ENCODE measurements at places on chromosomes 4 and X.
A peak's percentile ranks its signal among the peaks of the same experiment; 100 is the strongest.

DNA sequence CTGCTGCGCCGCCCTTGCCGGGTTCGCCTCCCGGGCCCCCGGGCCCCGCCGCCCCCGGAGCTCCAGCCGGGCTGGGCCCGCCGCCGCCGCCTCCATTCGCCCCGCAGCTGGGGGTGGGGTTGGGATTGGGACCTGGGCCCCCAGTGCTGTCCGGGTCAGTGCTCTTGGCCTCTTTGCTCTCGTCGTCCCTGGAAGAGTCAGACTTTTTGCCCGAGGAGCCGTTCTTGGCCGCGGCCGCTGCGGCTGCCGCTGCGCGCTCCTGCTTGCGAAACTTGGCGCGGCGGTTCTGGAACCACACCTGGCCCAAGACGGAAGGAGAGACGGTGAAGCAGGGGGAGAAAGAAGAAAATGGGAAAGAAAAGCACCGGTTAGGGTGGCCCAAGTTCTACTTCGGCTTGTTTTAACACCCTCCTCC, 2.5 kb downstream of the PHOX2B start:
- DNase-seq, result no peak

GRCh38 chr4:22385611-22386011, 130.3 kb downstream of the ADGRA3 start:
- peak; percentile 70 for DNase-seq

GRCh38 chr4:110184140-110184790, 14.2 kb downstream of the ELOVL6 start:
- DNase-seq, result peak; percentile 47

GRCh38 chrX:118325453-118325852, 20.5 kb upstream of the WDR44 start:
- DNase-seq, result peak; percentile 7

GRCh38 chrX:140141444-140142029, 176.2 kb upstream of the CXorf66 start:
- DNase-seq, result peak; percentile 55

DNA sequence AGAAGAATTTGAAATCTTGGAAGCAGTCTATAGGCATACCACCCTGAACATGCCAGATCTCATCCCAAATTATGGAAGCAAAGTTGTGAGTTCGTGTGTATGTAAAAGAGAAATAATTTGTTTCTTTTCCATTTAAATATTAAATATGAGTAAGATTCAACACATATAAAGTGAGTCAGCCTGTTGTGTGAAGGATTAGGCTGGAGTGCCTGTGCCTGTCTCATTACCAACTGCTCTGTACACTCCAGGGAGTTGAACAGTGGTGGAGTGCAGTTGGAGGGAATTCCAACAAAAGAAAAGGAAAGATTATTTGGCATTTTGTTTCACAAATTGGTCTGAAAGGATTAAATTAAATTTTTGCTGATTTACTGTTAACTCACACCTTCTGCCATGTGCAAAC, 435.6 kb downstream of the FAT4 start:
- DNase-seq, result no peak

- no peak for DNase-seq
Measured at GRCh38 chrX:69148946-69149345, 16.3 kb downstream of the PJA1 start.

DNA sequence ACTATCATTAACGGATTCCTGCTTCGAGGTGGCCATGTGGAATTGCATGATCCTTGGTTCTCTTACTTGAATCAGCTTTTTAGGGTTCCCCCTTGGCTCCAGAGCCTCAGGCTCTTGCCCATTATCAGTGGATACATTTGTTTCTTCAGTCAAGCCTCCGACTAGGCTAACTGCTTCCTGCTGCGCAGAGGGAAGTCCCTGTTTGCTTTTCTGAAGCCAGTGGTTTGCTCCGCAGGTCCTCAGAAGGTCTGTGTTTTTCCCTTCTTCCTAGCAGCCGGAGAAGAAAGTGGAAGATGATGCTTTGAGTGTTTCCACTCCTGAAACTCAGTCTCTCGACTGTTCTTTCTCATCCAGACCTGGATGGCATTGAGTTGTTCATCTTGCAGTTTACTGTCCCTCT, 20.6 kb downstream of the SRD5A3 start:
- no peak for DNase-seq

- no peak for DNase-seq
Measured at GRCh38 chr4:132240081-132240480, 909.0 kb upstream of the PCDH10 start.

Measured in fibroblast of the aortic adventitia (primary cell).